ENCODE measurements at places on chromosomes 12 and 14.

GRCh38 chr12:3750616-3751015 lies 2.3 kb downstream of the CRACR2A start:
- no peak for DNase-seq

DNA sequence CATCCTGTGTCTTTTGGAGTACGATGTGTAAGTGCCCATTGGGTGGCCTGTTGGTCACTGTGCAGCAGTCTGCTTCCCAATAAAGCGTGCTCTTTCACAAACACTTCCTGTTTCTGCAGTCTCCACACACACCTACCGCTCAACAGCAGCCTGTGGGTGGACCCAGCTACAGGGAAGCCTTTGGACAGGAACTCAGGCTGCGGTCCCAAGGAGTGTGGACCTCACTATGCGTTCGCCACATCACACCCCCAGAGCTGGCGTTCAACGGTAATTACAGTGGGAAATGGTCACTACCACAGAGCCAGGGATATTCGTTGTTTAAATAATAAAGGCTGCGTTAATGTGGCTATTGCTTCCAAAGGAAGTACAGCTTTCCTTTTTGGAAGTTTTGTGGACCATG lies 16.2 kb downstream of the PSMC1 start:
- DNase-seq = no peak

DNA sequence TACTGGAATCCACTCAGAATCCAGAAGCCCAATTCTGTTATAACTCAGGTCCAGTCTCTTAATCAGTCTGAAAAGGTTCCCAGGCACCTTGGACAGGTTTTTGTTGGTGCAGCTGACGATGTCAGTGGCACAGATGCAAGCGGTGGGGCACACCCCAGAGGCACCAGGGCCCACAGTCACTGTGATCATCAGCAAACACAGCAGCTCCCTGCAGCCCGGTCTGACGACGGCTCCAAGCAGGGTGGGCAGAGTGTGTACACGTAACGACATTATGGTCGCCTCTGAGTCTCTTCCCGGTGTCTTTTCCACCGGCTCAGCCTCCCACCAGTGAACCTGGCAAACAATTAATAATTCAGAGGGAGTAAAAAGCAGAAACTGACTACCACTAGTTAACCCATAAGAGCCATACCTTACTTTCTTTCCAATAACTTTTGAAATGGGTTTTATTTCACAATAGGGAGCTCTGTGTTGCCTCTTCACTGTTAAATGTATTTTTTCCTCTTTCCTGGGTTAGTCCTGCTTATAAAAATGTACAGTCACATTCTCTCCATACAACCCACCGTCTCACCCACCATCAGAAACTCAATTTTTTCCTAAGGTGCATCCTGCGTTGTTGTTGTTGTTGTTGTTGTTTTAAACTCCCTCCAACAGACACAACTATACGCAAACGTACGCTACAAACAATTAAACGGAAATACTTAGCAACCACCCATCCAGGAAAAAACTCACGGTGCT lies 521 bp upstream of the PCED1B start:
- no peak for DNase-seq

DNA sequence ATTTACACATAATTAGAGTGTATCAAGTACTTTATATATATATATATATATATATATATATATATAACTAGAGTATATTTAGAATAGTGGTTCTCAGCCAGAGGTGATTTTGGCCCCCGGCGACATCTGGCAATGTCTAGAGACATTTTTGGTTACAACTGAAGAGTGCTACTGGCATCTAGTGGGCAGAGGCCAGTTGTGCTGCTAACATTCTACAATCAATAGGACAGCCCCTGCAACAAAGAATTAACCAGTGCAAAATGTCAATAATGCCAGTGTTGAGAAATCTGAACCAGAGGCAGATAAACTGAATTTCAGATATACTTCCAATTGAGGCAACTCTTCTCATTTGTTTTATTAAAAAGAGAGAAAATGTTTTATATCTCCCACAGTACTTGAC lies 8.9 kb downstream of the GTF2A1 start:
- DNase-seq = no peak

DNA sequence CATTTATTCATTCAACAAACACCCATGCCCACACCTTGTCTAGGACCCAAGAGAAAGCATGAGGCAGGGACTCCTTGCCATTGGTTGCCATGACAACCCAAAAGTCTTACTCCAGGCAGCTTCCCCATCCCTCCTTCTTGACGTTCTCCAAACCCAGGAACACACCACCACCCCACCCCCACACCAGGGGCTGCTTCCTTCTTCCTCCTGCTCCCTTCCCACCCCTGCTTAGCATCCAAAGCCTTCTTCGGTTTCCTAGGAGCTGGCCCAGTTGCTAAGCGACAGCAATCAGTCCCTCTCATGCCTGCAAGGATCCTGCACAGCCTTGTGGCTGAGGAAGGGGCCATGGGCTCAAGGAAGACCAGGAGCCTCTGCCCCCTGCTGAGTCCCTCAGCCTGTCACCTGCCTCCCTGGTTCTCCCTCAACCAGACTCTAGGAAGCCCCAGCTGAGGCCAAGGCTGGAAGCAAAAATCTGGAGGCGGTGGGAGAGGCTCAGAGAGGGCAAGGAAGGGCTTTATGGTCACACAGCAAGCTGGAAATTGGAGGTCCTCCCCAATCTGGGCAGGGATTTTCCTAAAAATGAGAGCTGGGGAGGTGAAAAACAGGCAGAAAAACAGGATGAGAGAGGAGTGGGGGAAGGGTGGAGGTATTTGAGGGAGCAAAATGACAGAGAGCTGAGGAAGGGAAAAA lies 15.4 kb downstream of the RASAL1 start:
- DNase-seq = no peak

DNA sequence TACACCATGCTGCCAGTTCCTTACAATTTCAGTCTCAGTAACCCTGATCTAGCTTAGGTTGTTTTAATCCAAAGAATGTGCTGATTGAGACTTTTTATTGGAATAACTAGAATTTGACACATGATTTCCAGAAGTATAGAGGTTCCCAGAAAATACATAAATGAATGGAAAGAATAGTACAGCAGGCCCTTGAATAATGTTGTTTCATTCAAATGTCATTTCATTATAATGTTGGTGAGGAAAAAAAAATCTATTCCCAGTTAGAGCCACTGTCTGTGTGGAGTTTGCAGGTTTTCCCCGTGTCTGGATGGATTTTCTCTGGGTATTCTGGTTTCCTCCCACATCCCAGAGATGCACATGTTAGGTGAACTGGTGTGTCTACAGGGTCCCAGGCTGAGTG lies 273.5 kb upstream of the GARIN6 start:
- DNase-seq = no peak

DNA sequence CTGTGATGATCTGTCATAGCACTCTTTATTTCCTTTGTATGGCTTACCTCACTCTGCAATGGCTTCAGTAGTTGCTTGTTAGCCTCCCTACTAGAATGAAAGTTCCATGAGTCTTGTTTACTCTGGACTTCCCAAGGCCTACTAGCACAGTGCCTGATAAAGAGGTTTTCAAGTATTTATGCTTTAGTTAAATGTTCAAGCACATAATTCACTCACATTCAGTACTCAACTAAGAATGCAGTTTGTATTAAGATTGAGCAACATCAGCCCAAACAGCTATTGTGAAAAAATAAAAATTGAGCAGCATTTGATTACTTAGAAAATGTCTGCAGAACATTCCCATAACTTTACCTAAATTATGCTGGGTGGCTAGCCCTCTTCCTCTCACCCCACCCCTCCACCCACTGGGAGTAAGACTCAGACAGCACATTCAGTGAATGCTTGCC lies 158.9 kb upstream of the AMIGO2 start:
- no peak for DNase-seq

- no peak for DNase-seq
Measured at GRCh38 chr14:61526405-61527312, 168.7 kb upstream of the HIF1A start.

GRCh38 chr12:127516467-127516866 lies 750.5 kb upstream of the TMEM132C start:
- no peak for DNase-seq

GRCh38 chr12:125544960-125545359 lies 479.7 kb downstream of the AACS start:
- no peak for DNase-seq

GRCh38 chr12:46874642-46875041 lies 48.8 kb upstream of the SLC38A4 start:
- DNase-seq = no peak

DNA sequence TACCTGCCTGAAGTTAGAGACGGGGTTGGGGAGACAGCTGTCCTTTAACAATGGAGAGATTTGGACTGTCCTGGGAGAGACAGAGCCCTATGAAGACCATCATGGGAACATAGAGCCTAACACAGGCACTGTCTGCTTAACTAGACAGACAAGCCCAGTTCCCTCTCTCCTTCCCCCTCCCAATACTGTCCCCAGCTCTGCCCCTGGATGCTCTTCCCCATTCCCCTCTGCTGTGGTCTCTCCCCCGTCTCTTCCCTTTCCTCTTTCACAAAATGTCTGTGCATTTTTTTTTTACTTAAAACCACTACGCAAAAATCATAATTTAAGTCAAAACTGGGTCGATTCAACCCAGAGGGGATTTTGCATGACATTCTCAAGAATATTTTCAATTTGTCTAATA lies 232.9 kb downstream of the CHST11 start:
- DNase-seq = no peak

DNA sequence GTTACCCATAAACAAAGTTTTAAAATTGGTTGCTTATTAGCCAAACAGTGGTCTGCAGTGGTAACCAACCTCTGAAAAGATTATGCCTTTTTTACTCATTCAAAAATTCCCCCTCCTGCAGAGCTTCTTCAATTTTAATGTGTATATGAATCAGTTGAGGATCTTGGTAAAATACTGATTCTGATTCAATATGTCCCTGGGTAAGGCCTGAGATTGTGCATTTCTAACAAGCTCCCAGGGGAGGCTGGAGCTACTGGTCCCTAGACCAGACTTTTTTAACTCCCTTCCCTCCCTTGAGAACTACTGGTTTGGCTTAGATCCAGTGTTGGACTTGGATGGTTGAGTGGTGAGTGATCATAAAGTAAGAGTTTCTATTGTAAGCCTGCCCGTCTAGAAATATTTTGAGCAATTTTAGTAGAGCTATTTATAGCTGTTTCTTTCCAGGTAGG lies 90.2 kb downstream of the FUT8 start:
- DNase-seq = no peak

DNA sequence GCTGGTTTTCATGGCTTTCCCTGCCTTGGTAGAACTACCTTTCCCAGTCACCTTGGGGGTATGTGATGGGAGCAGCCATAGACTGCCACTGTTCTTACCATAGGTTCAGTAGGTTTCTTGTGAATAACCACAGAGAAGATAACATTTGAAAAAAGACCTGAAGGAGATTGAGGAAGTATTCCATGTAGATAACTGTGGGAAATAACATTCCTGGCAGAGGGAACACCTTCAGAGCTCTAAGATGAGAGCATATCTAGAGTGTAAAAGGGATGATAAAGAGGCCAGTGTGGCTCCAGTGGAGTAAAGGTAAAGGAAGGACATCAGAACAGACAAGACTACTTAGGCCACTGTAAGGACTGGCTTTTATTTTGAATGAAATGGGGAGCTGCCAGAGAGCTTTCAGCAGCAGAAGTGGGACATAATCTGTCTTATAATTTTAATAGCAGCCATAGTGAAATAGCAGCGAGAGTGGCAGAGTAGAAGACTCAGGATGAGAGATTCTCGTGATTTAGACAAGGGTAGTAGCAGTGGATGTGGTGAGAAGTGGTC lies 82.6 kb upstream of the KCNH3 start:
- no peak for DNase-seq

- no peak for DNase-seq
Measured at GRCh38 chr12:46661110-46661845, 164.5 kb downstream of the SLC38A4 start.

- DNase-seq = no peak
Measured at GRCh38 chr14:60327447-60328331, 78.7 kb downstream of the PPM1A start.

DNA sequence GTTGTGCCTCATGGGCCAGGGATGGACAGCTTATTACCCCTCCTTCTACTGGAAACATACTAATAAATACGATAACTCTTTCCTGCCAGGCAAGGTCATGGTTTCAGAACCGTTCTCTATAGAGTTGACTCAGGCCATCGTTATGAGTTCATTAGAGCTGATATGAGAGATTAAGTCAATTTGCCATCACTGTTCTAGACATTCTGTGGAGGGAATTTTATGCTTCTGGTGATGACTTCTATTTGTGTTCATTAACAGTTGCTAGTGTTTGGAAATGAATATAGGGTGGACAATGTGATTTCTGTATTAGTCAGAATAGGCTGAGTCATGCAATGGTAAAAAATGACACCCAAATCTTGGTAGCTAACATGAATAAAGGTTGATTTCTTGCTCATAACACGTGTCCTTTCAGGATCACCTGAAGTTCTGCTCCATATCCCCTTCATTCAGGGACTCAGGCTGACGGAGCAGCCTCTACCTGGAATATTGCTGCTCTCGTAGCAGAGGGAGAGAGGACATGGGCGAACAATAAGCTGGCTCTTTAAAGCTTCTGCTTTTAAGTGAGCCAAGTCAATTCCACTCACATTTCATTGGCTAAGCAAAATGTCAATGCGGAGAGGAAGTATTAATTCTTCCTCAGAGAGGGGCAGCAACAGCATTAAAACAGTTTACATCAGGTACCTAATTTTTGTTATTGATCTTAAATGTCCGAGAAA lies 18.5 kb upstream of the TBPL2 start:
- DNase-seq = no peak

DNA sequence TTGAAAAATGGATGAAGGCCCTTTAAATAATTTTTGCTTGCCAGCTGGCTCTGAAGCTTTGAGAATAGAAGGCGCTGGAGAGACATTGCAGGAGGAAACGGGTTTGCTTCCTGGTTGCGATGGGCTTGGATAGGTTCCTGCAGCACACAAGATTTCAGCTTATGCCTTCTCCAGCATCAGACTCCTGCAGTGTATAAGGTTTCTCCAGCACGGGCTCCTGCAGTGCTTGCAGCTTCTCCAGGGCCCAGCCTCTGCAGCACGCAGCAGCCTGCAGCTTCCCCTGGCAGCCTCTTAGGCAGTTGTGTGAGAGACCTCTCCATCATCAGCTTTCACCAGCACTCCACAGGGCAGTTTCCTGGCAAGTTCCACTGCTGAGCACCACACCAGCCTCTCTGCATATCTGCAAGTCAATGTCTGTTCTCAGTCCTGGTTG lies 78.7 kb upstream of the ZDHHC17 start:
- DNase-seq = no peak

GRCh38 chr14:71659159-71659558 lies 273.1 kb upstream of the RGS6 start:
- DNase-seq = no peak

- DNase-seq = no peak
Measured at GRCh38 chr12:92539976-92540781, 162.6 kb upstream of the PLEKHG7 start.

- no peak for DNase-seq
Measured at GRCh38 chr12:23756416-23756815, 193.1 kb downstream of the SOX5 start.

- no peak for DNase-seq
Measured at GRCh38 chr12:93901739-93902138, 224.6 kb downstream of the CRADD start.

DNA sequence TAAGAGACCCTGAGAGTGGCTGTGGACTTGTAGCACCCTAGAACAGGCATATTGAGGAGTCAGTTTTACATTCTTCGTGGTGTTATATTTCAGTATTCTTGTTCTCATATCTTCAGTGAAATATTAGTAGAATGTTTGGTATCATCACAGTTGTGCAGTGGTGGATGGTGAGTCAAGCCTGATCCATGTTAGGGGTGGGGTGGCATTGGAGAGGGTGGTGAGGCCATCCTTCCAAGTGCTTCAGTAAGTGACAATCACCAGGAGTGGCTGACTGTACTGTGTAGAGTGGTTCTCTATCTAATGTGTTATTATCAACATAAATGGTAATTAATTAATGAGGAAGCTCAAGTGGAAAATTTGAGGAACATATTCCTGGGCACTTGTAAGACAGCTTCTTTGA lies 197.7 kb upstream of the SLC16A7 start:
- no peak for DNase-seq

Measured in stimulated activated CD4-positive, alpha-beta T cell treated with anti-CD3 and anti-CD28 coated beads, Interleukin-1b, Interleukin-23, amount 100 ng/mL, for 1 hour (primary cell).